Stimulated activated naive CD8-positive, alpha-beta T cell treated with anti-CD3 and anti-CD28 coated beads, Interleukin-15, amount 100 ng/mL, for 72 hours (primary cell): ENCODE measurements at places on chromosomes 12 and 14.

DNA sequence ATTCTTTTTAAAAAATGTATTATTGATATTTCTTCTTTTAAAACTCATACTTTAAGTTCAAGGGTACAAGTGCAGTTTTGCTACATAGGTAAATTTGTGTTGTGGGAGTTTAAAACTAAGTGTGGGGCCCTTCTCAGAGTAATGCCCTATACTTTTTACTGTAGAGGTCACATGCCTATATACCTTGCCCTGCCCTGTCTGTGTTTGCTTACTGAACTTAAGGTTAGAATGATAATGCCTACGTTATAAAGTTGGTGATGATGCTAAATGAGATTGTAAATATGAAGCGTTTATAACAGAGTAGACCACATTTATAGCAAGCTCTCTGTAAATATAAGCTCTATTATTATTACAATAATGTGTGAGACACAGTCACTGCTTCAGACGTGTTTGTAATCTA is 261.9 kb downstream of the RASSF9 start:
- no peak for DNase-seq

DNA sequence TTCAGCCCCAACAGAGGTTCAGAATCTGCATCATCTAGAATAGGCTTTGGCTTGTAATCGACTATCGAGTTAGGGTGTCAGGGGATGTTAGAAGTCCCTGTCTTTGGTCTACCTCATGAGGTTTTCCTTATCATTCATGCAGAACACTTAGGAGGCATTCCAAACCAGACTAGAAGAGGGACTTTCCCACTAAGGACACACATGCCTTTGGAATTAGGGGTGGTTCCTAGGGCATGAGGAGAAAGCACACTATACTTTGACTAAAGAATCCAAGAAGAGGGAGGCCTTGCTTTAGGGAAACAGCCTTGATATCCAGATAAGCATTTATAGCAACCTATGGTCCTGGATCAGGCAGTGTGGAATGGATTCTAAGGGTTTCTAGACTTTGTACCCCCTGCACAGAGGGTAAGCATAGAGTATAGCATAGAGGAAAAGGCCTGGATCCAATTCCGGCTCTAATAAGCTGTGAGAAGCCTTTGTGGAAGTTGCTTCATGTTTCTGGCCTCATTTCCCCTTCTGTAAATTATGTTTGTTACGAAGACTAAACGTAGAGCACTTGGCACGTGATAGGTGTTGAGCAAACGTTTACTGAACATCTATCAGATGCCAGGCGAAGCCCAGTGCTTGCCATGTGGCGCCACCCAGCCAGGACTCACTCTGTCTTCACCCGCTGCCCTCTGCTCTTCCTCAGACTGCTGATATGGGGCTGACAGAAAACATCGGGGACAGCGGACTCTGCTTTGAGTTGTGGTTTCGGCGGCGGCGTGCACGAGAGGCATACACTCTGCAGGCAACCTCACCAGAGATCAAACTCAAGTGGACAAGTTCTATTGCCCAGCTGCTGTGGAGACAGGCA is 13.2 kb downstream of the ZNF219 start:
- DNase-seq = no peak

GRCh38 chr14:73788701-73789551 is 62.7 kb upstream of the PTGR2 start:
- DNase-seq = no peak

DNA sequence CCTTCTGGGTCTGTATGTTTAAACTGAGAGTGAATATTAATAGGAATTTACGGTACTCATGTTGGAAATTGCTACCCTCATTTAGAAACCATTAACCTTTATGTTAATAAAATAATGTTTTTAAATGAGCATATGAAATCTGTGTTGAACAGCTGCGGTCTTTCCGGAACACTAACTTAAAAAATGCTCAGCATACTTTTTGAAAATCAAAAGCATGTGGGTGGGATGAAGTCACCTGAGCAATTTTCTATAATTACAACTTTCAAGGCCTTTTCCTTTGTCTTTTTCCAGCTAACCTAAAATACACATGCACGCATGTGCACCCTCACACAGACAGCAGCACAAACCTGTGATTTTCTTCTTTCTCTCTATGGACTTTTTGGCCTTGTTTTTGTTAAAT is 39.8 kb downstream of the BORCS5 start:
- no peak for DNase-seq

GRCh38 chr12:96063046-96063445 is 27.7 kb upstream of the LTA4H start:
- DNase-seq = no peak

DNA sequence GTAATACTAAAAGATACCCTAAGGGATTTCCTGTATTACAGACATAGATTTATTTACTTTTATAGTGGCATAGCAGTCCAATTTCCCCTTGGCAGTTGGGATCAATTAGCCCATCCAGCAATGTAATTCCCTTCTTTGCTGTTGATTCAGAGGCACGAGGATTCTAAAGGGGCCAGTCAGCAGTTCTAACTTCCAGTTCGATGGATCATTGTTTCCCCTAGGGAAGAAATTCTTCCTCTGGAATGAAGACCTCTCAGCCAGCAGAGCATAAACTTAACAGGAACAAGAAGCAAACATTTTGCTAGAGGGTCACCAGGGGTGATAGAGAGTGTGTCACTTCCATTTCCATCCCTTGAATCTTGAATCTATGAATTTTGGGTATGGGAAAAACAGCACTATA is 395.7 kb upstream of the NOVA1 start:
- DNase-seq = no peak

GRCh38 chr12:64618953-64619590 is 8.8 kb downstream of the RASSF3 start:
- no peak for DNase-seq

GRCh38 chr12:108876550-108876949 is 3.3 kb upstream of the DAO start:
- DNase-seq = no peak

DNA sequence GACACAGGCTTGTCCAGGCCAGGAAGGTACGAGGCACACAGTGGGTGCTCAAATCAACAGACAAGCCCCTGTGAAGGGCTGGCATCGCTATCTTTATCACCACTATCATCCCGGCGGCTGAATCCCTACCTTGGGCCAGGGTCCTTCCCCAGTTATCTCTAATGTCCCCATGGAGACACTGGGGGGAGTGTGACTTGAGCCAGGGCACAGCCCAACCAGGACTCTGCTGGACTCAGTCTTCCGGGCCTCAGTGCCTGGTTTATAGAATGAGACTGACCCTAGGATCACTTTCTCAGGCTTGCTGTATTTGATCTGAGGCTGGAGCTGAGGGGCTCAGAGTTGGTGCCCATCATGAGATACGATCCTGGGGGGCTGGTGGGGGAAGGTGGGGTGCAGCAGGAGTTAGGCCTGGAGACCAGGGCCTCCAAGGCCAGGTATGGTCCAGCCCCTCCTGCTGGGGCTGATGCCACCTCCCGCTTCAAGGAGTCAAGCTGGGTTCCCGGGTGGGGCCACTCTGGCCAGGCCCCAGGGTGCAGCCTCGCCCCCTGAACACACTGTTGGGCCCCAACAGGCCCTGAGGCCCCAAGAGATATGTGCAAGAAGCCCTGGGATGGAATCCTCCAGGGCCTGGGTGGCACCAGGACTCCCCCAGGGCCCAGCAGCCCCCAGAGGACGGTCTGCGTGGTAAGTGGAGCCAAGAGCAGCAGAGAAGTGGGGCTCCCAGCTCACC is 11.8 kb downstream of the BEGAIN start:
- no peak for DNase-seq
